ENCODE measurements at places on chromosomes 16 and 17.

GRCh38 chr17:59067756-59068155 lies 38.9 kb downstream of the TRIM37 start:
- DNase-seq = no peak

DNA sequence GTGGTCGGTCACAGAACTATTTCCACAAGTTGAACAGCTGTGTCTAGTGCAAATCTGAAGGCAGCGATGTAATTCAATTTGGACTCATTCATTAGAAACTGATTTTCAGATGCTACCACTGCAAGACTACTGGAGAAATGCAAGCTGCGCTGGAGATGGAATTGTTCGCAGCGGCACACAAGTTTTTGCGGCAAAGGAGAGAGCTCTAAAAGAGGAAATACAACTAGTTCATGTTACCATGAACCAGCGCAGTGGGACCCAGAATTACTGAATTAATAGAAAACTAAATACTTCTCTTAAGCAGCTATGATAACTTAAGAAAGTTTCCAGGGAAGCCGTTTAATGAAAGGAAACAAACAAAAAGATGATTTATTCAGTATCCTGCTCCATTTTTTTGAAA lies 1.9 kb downstream of the CREBBP start:
- no peak for DNase-seq

GRCh38 chr17:64950871-64951270 lies 31.6 kb upstream of the LRRC37A3 start:
- DNase-seq = no peak

- DNase-seq = no peak
These were observed 31.7 kb downstream of the RBBP6 start for GRCh38 chr16:24571096-24571495.

GRCh38 chr16:35731341-35732040 lies 2272.1 kb downstream of the TP53TG3F start:
- no peak for DNase-seq

- peak; percentile 72 for DNase-seq
These were observed 74.6 kb downstream of the CMC2 start for GRCh38 chr16:80931801-80932707.

DNA sequence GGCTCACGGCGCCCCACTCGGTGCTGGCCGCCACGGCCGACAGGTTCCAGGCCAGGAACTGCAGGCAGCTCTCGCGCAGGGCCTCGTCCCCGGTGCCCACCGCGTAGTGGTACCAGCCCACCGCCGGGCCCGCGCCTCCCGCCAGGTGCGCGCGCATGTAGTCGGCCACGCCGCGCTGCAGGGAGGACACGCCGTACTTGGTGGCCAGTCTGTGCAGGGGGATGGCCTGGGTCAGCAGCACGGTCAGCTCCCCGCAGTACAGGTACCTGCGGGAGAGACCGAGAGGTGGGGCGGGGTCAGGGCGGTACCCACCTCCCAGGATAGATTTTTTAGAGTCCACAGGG lies 4.2 kb downstream of the BTBD17 start:
- no peak for DNase-seq

DNA sequence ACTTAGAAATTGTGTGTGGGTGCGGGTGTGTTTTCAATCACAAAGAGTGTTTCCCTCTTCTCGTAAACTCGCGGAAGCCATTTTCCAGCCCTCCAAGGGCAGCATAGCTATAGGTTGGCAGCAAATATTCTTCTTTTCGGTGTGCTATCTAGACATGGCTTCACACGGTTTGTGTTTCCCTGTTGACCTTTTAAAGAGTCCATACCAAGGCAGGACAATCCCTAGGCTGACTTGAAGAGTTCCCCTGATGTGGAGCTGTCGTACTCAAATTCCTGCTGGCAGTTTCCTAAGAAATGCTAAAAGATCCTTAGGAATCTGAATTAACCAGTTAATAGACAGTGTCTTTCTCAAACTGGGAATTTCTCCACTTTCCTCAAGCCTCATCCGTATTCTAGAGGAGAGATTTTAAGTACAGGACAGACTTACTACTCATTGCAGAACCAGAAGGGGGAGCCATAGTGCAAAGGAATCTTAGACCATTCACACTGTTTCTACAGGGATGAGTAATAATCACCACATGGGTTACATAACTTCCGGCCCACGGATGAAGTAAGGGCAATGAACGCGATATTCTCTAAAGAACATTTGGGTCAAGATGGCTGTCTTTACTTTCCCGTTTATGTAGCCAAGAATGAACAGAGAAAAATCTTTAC lies 288.6 kb upstream of the ELAC2 start:
- DNase-seq = peak; percentile 32

DNA sequence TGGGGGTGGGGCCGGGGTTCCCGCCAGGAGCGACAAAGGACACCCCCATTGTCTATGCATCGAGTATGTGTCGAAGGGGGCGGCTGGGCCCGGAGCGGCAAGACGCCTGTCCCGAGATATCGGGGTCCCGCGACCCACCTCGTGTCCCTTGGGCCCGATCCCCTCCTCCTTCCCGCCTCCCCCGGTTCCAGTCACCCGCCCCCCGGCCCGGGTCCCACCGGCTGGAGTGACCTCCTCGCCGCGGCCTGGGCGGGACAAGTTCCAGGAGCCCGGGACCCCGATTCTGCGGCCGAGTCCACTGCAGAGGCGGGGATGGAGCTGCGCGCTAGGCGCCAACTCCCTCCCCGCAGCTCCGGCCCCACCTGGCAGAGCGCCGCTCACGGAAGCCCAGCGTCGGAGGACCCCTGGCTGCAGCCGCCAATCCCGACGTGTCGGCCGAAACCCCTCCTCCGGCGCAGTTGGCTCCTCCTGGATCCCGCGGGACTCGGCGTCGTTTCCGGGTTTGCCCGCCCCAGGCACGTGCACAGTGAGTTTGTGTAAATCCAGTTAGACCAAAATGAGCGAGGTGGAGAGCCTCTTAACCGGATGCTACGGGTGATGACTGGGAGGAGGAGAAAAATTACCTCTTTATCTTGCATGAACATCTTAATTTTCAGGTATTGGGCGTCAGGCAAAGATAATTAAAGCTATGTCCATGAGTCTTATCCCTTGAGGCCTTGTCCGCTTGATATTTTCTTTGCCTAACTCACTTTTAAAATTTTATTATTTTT lies at the start of gene NMRAL1:
TSS of gene NMRAL1 (minus strand) at position 434 of the 770 bp plus-strand sequence. CDS start 493 bp downstream, outside the sequence.
- peak; percentile 78 for DNase-seq

DNA sequence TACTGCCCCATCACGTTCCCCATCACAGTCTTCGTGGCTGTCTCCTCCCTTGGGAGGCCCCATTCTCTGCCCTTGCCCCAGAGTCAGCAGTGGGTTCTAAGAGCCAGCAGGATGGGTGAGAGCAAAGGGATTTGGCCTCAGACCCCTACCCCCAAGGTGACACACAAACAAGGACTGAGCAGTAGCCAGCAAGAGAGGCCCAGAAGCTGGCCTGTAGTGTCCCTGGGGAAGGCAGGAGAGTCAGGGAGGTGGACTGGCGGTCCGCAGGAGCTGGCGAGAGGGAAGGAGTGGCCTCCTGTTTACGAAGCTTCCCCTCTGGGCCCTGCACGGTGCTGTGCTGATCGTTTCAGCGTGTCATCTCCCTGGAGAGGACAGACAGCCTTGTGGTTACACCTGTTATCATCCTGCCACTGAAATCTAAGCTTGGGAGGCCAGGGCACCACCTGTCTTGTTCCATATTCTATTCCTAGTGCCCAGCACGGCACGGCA lies 8.4 kb downstream of the WDR81 start:
- no peak for DNase-seq

DNA sequence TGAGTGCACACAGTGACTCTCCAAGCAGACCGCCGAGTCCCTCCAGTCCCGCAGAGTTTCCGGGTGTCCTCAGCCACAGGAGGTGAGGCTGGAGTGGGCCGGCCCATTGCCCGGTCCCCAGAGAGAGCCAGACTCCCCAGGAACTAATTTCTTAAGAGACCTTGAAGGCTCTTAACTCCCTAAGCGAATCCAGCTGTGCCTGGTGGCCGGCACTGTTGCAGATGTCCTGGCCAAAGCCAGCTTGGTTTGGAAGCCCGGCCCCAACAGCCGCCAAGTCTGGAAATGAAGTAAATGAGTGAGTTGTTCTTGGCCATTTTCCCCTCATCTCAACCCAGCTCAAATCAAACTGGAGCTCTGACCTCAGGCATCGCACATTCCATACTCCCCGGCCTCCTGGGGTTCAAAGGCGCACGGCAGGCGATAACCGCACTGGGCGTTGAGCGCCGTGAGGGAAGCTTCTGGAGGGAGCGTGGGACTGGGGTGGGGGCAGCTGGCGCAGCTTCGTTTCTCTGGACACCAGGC lies 42.0 kb downstream of the CMIP start:
- no peak for DNase-seq

GRCh38 chr17:50632637-50633036 lies 2.0 kb upstream of the ABCC3 start:
- DNase-seq = no peak

DNA sequence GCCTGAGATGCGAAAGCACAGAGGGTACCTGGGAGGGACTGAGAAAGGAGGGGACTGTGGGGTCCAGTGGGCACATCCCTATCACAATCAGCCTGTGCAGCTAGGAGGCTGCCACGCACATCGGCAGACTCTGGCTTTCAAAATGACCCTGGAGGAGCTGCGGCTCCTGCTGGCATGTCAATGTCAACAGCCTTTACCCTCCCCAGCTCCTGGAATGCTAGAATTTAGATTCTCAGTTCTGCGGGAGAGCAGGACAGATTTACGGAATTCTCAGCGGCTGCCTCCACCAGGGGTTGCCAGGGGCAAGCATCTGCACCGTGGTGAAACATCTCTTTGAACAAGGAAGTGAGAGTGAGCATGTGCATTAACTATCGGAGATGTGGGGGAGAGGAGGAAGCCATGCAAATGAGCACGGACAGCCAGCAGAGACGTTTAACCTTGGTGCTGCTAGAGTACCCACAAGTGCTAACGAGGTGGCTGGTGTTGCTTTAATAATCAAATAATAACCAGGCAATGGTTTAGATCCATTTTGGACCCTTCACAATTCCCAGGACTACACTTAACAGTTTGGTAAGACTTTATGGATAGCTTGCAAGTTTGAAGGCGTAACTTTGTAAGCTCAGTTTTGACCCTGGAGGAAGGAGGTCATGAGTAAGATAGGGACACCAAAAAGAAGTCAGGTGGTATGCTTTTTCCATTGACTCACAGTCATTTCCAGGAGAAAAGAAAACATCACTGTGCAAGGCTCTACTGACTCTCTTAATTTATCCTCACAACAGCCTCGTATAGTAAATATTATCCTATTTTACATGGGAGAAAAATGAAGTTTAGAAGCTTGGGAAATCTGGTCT lies 54.1 kb downstream of the XYLT1 start:
- peak; percentile 63 for DNase-seq

DNA sequence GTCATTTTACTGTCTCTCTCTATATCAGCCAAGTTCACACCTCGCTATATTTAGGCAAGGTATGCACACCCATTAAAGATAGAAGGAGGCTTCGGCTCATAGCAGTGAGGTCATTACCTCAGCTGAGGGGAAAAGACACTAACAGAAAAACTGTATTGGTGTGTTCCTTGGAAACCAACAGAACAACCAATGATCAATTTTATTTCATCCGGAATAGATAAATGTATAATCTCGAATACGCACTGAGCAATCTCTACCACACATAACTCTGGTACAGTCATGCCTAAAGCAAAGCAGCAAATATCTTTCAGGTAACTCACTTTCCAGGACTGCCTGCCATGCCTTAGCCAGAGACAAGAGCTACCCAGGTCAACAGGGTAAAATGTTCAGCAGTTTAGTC lies 109.9 kb upstream of the CORO6 start:
- no peak for DNase-seq

Data from hepatic stellate cell (primary cell).